GM19239 (cell line): ENCODE measurements at places on chromosomes 16 and 17.

DNA sequence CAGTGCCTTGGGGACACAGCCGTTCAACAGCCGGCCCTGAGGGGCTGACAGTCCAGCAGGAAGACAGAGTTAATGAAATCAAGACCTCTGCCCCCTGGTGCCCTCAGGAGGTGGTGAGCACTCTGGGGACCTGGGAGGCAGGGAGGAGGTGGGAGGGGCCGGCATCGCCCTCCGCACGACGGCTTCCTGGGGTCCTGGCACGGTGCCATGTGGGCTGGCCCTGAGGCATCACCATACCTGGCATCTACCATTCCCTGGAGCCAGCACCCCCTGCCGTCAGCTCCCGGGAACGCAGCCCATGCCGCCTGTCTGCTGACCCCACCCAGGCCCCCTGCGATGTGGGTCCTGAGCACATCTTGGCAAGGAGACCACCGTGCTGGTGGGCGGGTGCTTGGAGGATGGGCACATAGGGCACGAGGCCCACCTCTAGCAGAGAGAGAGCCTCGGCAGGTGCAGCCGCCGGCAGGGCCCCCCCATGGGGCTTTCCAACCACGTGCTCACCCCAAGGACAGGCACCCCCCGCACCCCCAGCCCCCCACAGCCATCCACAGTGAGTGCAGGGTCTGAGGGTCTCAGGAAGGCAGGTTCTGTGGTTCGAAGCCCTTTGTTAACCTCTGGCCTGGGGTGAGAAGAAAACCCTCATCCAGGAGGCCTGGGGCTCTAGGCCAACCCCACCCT lies 52.5 kb downstream of the ZFPM1 start:
- DNase-seq: no peak

GRCh38 chr16:2985893-2986355 lies 5.7 kb upstream of the PKMYT1 start:
- DNase-seq: no peak

DNA sequence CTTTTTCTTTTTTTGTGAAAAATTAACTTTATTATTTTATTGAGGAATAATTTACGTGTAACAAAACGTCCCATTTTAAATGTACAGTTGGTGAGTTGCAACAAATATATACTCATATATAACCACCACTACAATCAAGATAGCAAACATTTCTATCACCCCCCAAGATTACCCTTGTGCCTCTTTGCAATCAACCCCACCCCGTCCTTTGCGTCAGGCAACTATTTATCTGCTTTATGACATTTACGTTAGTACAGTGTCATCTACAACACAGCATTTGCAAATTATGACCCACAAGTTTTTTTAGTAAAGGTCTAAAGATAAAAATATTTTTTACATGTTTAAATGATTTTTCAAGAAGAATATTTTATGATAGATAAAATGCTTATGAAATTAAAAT lies 485.6 kb upstream of the SOX9 start:
- DNase-seq: no peak

DNA sequence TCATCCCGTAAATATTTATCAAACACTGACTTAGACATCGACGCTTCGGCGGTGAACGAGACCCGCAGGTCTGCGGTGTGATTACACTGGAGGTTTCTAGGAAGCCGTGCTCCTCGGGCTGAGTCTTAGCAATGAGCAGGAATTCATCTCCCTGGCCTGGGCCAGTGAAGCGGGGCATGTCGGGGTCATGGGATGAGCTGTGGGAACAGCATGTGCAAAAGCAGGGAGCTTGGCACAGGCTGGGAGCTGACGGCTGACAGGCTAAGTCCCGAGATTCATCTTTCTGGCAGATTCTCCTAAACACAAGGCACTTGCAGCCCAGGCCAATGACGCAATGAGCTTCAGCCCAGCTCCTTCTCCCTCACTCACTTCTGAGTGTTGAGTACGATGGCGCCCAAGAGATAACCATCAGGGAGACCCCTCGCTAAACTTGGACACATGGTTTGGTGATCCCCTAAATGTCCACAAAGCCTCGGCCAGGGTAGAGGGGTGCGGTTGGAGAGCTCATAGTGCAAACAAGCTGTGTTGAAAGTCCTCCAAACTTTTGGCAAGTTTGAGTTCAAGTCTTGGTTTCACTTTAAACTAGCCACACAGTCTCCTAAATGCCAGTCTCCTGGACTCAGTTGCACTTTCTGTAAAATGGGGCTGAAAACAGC lies 12.8 kb downstream of the CRISPLD2 start:
- no peak for DNase-seq

DNA sequence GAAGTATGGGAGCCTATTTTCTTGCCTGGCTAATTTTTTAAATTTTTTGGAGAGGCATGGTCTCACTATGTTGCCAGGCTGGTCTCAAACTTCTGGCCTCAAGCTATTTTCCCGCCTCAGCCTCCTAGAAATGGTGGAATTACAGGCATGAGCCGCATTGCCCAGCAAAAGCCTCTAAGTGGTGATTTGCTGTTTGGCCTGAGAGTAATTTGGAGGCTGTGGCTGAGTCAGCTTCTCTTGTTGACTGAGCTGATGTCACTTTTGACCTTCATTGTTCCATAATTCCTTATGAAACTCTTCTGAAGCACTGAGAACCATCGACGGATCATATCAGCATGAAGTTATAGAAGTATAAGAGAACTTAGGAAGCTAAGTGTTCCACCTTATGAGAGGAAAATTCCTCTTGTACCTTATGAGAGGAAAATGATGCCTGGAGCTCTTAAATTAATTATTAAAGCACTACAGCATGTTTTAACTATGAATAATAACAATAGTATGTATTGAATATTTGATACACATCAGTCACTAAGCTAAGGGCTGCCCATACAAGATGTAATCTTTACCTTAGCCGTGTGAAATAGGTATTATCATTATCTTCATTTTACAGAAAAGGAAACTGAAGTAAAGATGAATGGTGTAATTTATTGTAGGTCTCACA lies 220.8 kb upstream of the MON1B start:
- DNase-seq: no peak

DNA sequence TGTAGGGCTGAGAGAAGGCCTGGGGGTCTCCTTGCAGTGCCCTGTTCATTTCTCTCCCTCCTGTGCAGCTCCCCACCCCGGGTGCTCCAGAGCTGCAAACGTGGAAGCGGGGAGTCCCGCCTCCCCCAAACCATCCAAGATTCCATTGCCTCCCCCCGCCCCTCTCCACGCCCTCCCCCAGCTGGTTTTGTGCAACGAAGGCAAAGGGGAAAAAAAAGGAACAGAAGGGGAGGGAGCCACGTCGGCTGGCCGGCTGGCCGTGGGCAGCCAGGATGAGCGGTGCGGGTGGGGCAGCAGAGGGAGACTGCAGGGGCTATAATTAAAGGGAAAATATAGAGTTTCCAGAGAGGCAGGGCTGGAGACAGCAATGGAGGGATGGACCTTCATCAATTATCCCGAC lies 1.7 kb upstream of the COL1A1 start:
- no peak for DNase-seq

DNA sequence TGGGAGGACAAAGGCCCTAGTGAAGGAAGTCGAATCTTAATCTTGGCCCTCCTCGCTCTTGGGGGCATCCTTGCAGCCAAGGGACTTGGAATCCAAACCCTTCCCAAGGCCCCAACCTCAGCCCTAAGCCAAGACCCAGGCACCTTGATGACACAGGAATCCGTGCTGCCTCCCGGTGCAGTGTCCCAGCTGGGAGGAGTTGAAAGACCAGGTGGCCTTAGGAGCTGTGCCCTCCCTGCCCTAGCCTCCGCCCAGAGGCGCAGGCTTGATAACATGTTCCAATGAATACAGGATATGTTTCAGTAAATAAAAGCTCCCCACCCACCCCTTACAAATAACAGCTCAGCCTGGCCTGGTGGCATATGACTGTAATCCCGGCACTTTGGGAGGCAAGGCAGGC lies at the start of gene CHST5:
CHST5 (minus strand) TSS at position 208 of the 400 bp plus-strand sequence. CDS start 5,724 bp downstream, outside the sequence.
- no peak for DNase-seq

GRCh38 chr16:6993544-6993943 lies 339.1 kb upstream of the RBFOX1 start:
- no peak for DNase-seq

- no peak for DNase-seq
Observed at GRCh38 chr17:32112416-32112815, 29.9 kb upstream of the RHOT1 start.

GRCh38 chr17:63919311-63919723 lies 678 bp upstream of the GH1 start:
- DNase-seq: peak; percentile 57

DNA sequence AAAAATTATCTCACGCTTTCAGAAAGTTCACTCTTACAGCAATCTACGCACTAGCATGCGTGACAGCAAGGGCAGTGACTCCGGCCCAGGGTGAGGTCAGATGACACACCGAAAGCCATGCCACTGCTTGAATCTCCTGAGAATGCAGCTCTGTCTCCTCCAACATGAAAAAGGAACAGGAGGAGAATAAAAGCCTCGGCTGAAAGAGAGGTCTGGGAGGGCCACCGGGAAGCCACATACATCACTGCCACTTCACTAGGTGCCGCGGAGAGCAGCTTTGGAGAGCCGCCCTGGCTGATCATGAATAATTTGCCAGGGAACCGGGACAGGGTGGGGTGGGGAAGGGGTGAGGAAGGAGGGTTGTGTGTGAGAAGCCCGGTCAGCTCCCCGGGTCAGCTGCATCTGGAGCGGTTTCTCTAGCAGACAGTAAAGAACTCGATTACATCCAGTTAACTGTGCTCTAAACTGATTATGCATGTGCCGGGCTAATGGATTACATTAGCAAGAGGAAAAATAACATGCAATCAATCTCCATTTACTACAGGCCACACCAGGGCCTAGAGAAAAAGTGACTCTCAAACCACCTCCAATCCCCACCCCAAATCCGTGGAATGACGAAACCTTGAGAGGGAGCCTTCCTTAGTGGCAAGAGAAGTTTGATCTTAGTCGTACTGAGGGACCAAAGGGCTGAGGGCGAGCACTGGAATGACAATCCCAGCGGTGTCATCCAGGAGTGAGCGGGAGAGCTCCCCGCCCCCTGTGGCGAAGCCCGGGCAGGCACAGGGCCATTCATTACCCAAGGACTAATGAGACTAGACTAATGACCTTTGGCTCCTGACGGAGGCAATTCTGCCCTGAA lies 100.3 kb downstream of the ZFHX3 start:
- DNase-seq: no peak

GRCh38 chr17:67076290-67076689 lies 31.9 kb downstream of the CACNG1 start:
- DNase-seq: no peak

DNA sequence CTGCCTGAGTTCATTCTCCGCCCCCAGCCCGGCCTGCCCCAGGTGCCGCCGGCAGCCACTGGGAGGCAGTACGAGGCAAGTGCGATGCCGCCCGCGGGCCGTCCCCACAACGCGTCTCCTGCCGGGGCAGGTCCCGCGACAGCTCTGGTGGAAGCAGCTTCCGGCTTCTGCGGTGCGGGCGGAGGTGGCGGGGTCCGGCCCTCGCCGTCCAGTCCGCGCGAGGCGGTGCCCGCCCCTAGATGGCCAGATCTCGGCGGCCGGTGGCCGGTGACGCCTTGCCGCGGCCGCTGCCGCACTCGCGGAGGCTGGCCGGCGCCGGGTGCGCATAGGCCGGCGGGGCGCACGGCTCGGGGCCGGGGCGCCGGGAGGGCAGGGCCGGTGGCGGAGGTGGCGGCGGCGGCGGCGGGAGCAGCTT lies 1.8 kb downstream of the GJD3 start:
- peak; percentile 96 for DNase-seq

- no peak for DNase-seq
Observed at GRCh38 chr17:31373150-31374093, 18.1 kb upstream of the RAB11FIP4 start.

DNA sequence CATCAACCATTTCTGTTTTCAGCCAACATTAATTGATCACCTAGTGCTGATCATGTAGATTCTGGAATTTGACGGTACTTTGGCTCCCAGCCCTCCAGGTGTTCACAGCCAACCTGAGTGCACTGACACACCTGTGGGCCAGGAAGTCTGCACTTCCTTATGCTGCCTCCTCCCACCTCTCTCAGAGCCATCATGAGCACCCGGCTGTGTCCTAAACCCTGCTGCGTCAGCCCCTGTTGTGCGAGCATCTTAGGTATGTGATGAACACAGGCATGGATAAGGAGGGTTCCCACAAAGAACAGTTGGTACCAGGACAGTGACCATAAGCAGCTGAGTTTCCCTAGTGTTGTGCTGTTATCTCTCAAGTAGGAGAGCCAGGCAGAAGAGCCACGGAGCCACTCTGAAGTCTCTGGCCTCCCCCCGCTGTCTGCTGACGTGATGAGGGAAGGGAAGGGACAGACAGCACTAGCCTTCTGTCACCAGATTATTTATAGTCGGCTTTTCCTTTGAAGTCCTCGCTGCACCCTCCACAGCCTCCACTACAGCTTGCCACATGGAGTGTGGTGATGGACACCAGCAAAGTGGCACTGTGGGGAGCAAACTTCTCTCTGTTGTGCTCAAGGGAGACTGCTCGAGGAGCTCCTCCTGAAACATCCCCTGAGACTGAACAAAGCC lies 162.8 kb upstream of the ANKFN1 start:
- no peak for DNase-seq

GRCh38 chr16:4339909-4340308 lies 11.2 kb downstream of the PAM16 start:
- no peak for DNase-seq

GRCh38 chr16:54309341-54309740 lies 22.8 kb upstream of the IRX3 start:
- no peak for DNase-seq

- DNase-seq: no peak
Observed at GRCh38 chr16:74758801-74759200, 15.8 kb downstream of the FA2H start.

DNA sequence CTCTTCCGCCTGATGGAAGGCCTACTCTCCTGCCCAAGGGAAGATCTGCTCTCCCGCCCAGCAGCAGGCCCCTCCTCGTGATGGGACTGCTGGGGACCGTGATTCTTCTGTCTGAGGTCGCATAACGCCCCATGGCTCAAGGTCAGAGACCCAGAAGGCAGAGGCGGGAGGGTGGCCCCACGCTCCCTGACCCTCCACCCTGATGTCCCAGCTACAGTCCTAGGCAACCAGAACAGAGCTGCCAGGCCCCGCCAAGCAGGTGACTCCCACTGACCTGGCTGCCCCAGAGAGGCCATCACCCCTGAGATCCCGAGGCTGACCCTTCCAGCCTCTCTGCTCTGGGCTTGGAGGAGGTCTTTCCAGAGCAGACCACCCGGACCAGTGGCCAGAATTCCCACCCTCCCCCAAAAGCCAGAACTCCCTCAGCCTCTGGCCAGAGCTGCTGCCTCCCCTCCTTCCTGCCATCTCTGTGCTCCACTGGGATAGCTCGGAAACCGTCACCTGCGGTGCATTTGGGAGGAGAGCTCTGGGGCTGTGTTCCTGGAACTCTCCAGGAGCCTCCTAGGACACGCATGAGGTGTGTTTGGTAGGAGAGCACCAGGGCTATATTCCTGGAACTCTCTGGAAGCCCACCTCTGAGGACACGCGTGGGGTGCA lies 7.3 kb downstream of the ENPP7 start:
- no peak for DNase-seq

- DNase-seq: no peak
Observed at GRCh38 chr16:89821438-89822187, 5.2 kb upstream of the FANCA start.

- DNase-seq: no peak
Observed at GRCh38 chr16:25270577-25270976, 12.9 kb upstream of the ZKSCAN2 start.
